Activated effector memory CD4-positive, alpha-beta T cell treated with Interleukin-2 at 50 U/mL for 16 hours (primary cell): ENCODE measurements at places on chromosomes 4 and X.

- DNase-seq, result no peak
Measured at GRCh38 chr4:84417997-84418709, 80.9 kb downstream of the NKX6-1 start.

- DNase-seq, result no peak
Measured at GRCh38 chr4:143559757-143560147, 46.2 kb downstream of the SMARCA5 start.

DNA sequence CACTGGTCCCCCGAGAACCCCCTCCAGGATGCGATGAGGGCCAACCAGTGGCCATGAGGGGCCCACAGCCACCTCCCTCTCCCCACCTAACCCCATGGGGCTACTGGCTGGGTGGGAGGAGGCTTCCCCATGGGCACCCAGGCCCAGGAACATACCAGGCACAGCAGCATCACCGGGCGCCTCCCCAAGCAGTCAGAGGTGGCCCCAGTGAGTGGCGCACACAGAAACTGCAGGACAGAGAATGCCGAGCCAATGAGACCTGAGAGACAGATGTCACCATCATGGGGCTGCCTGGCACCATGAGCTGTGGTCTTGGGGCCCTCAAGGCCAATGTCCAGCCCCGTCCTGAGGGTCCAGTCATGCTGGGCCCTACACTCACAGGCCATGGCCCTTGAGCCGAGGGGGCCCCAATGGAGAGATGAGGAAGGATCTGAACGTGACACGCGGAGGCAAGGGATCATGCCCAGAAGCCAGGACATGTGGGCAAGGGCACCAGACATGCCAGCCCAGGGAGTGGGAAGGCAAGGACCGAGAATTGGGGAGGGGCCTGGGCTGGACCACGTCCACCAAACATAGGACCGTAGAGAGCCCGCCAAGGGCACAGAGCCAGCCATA lies 30.1 kb downstream of the NOP14 start:
- DNase-seq, result no peak

DNA sequence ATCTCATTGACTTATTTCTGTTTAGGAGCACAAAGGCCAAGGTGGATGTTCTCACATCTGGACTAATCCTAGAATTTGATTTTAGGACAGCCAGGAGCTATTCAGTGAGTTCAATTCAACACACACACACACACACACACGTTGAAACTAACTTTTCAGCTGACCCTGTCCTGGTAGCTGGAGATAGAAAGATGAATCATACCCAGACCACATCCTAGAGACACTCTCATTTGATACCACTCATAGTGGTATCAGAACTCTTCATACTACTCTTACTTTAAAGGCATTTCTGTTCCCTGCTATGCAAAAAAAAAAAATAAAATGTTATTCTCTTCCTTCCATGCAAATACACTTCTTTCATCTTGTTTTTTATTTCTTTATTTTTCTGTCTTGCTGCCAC lies 36.7 kb downstream of the KLF8 start:
- DNase-seq, result no peak

- DNase-seq, result no peak
Measured at GRCh38 chr4:115851918-115852766, 738.7 kb upstream of the NDST4 start.

DNA sequence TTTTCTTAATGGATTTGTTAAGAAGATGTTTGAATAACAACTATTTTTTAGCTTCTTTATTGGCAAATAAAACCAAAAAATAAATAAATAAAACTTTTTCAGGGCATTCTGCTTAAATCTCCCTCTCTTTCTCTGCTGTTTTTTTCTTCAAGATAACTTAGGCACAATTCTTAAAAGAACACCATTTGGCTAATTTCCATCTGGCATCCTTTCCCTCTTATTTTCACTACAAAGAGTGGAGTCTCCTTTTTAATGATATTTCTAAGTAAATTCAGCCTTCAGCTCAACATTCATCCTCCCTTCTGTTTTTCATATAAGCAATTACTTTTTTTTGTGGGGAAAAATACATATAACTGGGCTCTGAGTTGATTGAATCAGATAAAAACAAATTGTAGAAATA lies 88.1 kb downstream of the PCDH7 start:
- DNase-seq, result no peak

- no peak for DNase-seq
Measured at GRCh38 chrX:140572724-140573123, 67.9 kb upstream of the SOX3 start.

DNA sequence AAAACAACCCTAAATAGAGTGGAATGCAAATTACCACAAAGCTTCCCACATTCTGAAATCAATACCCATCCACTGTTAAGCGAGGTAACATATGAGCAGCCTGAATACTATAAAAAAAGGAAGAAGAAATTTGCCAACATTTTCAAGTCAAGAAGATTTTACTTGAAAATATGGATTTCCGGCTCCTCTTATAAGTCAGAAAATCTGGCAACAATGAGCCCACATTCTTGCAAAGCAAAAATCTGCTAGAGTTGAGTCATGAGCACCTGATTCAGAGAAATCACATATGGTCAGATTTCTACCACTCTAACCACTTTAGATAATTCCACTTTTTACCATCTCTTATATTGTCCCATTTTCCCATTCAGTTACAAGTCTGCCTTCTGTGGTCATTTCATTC lies 395.7 kb downstream of the DTHD1 start:
- no peak for DNase-seq

DNA sequence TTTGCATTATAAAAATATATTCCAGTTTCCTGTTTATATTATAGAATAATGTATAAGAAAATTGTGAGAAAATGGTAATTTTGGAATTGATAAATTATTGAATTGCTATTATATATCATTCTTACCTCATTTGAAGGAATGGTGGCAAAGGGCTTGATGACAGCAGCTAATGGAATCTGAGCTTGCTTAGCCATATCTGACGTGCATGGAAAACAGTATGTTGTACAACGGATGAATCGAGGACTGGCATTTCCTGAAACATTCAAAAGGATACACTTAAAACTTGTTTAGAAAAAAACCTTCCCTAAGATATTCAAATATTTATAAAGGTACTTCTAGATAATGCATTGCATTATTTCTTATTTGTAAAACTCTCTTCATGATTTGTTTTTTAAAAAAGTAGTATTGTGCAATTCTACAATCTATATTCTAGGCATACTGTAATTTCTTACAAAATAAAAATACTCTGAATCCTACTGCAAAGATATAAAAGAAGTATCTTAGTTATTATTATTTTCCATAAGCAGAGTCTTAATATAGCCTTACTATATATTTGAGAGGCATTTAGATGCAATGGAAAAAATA lies 38.3 kb downstream of the SEC24D start:
- DNase-seq, result no peak

DNA sequence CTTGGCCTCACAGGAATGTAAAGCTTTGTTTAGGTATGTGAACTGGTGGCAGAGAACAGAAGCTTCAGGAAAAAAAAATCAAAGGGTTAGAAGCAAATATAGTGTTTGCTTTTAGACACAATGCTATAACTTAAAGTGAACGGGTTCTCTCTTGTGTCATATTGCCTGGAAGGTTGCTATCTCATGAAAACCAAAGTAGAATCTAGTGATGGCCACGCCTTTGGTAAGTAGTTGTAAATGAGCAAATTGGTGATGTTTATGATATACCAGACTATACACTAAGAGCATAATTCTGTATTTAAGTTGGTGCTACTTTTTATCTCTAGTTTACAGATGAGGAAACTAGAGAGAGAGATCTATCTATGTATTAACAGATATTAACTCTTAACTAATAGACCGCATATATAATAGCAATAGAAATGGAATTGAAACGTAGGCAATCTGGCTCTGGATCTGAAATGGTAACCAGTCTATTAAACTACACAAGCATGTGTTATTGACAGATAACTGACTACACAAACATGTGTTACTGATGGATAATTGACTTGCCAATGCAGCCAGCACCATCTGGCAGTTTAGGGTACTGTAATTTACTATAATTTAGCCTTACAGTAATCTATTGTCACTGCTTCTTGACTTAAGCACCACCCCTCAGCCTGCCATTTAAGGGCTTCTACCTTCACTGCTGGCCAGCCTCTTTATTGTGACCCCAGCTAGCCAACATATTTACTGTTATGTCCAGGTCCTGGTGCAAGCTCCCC lies 40.8 kb downstream of the HCCS start:
- DNase-seq, result no peak

- DNase-seq, result no peak
Measured at GRCh38 chr4:180946188-180946587, 1297.0 kb upstream of the TENM3 start.

DNA sequence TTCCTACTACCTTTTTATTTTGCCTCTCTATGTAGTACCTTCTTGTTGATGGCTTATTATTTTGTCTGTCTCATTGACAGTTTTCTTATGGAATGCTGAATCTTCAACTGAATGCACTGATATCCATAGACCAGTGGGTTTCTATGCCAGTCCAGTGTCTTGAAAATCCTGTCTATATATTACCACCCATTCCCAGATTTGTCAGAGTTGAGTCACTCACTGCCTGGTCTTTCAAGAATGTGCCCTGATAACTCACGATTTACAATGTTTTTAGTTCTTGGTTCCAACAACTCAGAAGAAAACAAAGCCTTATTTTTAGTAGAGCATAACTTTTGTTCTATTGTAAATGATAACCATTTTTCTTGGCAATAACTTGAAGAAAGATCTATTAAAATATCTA lies 606.0 kb upstream of the PITX2 start:
- DNase-seq, result no peak

DNA sequence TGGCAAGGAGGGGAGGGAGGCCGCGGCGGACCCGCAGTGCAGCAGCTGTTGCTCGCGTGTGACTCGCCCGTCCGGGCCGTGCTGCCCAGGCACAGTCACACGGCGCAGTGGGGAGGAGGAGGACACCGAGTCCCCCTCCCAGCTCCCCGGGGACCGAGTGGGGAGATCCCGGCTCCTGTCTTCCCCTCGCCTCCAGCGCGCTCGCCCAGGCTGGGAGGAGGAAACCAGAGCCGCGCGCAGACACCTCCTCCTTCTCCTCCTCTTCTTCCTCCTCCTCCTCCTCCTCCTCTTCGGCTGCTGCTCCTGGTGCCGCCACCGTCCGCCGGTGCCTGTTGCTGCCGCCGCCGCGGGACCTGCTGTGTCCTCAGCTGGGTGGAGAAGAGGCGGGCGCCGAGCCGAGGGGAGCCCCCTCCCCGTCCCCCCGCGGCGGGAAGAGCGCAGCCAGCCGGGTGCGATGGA lies at the start of gene TBC1D1:
TBC1D1 (plus strand) TSS at position 284 of the 459 bp plus-strand sequence. CDS start 11,012 bp downstream, outside the sequence.
- peak; percentile 37 for DNase-seq

- DNase-seq, result no peak
Measured at GRCh38 chr4:76523593-76523992, 88.6 kb downstream of the SHROOM3 start.

- DNase-seq, result no peak
Measured at GRCh38 chr4:139988863-139989765, 164.9 kb downstream of the MAML3 start.

DNA sequence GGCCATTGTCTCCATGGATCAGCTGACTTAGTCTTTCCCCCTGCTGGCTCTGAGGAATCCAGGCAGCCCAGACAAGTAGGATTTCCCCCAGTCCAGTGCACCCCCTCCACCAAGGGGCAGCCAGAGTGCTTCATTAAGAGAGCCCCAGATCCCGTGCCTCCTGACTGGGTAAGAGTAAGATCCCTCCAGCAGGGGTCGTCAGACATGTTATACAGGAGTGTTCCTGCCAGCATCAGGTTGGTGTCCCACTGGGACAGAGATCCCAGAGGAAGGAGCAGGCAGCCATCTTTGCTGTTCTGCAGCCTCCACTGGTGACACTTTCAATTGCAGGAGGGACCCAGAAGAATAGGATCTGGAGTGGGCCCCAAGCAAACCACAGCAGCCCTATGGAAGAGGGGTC lies 29.0 kb upstream of the INPP4B start:
- no peak for DNase-seq

DNA sequence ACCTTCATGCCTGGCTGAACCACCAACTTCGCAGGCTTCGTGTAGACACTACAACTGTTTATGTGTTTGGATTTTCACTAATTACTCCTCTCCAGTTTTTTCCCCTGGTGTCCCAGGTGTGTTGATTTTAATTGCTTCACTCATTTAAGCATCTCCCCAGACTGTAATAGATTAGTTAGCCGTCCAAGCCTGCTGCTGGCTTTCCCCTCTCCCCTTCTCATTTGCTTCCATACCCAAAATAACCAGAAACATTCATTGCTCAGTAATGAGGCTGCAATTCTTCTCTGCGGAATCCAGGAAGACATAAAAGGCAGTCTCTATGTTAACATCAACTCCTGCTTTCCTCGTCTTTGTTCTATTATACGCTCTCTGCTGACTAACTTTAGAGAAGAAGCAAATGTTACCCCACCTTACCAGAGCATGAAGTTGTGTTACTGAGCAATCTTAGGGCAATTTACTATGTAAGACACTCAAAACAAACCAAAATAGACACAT lies 37.9 kb upstream of the SCRG1 start:
- no peak for DNase-seq

DNA sequence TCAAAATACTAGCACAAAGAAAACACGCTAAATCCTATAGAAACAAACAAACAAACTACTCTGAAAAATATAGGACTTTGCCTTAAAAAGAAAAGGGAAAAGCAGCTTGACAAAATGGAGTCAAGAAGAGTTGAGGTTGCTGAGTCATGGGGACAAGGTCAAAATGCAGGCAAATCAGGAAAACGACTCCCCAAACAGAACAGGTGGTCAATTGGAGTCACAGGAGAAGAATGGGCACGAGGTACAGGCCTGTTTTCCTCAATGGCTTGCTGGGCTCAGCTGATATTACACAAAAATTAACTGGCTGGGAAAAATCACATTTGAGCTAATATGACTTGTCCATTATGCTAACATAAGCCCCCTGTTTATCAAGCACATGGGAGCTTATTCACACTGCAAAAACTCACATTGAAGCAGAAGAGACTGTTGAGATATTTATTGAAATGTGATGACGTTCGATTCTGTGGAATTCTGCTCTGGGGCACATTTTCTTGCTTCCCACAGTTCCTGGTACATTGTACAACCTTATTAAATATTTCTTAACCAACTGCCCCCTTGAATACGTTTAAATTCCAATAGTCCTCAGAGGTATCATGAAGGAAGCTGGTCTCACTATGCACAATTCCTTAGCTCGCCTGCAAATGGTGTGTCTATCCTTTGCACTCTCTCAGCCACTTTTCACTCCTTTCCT lies 1622.1 kb downstream of the STIM2 start:
- DNase-seq, result no peak

DNA sequence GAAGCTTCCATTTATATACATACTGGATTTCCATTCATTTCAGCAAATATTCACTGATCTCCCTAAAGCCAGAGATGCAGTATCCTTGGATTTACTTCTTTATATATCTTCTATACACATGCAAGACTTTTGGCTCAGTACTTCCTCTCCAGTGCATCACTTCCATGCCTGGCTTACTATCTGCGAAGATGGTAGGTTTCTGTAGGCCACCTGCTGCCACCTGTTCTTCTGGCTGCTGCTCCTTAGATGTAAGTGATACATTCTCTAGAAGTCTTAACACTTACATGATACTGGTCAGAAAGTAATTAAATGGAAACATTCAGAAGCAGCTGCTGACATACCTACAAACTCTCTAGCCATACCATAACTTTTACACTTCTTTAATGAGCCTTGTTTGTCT lies 48.9 kb downstream of the TBC1D9 start:
- DNase-seq, result no peak

GRCh38 chr4:112564706-112565270 lies 48.8 kb upstream of the NEUROG2 start:
- no peak for DNase-seq

- DNase-seq, result no peak
Measured at GRCh38 chr4:95225849-95226248, 322.9 kb downstream of the UNC5C start.

GRCh38 chrX:148913971-148914370 lies 413.6 kb downstream of the AFF2 start:
- no peak for DNase-seq
